ENCODE measurements at places on chromosomes 7 and 10.

DNA sequence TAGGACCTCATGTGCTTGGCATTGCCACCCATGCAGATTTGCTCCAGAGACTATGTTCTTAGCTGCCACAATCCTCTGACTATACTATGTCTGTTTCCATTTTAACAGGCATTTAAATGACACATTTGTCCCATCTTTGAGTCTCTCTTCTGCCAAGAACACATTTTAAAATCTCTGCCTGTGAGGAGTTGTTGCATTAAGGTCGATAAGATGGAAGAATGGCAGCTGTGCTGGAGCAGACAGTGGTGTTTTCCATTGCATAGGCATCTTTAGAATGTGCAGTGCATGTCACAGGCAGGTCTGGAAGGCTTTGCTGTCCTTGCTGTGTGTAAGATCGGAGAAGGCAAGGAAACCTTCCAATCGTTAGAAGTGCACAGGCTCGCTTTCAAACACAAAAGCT is 70.9 kb upstream of the CELF2 start:
- DNase-seq: no peak

GRCh38 chr7:143484119-143484518 is 6.4 kb downstream of the TAS2R41 start:
- DNase-seq: no peak

DNA sequence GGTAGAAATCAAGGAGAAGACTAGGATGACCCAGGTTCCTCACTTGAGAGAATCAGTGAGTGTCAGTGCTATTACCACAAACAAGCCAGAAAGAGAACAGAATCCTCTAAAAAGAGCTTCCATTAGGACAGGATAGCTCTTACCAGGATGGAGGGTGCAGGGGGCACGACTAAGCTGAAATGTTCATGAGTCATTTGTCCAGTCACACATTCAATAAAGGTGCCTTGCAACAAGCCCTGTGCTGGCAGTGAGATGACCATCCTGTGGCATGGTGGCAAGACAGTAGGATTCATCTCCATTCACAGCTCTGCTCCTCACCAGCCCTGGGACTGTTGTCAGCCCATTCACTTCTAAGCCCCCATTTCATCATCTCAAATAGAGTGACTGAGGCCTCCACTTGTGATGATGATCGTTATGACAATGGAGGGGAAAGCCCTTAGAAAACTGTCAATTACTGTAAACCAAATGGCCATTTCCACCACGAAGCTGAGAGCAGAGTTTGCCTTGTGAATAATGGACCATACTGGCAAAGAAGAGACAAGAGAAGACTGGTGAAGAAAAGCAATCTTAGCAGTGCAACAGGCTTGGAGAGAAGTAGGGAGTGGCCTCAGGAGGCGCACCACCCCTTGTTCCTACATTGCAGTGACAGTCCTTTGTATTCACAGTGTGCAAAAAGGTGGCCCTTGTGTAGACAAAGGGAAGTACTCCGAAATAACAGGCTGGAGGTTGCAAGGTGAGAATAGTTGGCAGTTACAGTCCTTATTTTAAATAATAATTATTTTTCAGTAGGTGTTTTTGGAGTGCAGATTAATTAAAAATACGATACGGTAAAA is 9.0 kb upstream of the WIPF3 start:
- no peak for DNase-seq

GRCh38 chr7:129790136-129790535 is 162.6 kb downstream of the UBE2H start:
- no peak for DNase-seq

GRCh38 chr10:42990721-42991441 is 86.0 kb upstream of the RET start:
- no peak for DNase-seq

DNA sequence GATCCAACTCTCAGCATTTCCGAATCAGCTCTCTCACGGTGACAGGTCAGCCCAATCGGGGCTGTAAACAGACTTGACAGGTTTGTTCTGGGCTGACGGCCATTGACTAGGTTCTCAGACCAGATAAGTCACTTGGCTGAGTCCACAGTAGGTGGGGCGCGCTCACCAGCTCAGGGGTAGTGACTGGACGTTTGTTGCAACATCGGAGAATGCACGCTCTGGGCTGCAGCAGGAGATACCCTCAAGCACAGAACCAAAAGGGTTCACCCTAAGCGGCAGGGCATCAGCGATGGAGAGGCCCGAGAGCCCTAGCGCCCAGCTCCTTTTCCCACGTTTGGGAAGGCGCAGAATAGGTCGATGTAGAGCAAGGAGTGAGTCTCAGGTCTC is 1.8 kb downstream of the KLLN start:
- DNase-seq: no peak

DNA sequence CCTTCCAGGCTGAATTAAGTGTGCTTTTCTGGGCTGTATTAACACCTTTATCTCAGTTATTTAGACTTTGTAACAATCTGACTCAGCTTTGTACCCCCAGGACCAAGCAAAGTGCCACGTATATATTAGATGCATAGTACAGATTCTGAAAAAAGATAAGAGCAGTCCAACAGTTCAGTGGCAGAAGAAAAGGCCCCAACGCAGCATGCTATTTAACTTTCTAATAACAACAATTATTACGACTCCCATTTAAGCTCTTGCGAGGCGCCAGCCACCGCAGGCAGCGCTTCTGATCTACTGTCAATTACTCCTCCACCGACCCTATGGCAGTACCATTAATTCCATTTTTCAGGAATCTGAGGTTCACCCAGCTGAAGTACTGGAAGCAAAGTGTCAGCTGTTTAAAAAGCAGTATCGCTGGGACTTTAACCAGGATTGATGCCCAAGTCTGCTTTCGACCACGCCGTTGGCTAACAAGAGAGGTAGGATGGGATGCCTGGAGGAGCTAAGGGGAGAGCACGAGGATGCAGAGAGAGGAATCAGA is 638 bp downstream of the LIPA start:
- peak; percentile 7 for DNase-seq

DNA sequence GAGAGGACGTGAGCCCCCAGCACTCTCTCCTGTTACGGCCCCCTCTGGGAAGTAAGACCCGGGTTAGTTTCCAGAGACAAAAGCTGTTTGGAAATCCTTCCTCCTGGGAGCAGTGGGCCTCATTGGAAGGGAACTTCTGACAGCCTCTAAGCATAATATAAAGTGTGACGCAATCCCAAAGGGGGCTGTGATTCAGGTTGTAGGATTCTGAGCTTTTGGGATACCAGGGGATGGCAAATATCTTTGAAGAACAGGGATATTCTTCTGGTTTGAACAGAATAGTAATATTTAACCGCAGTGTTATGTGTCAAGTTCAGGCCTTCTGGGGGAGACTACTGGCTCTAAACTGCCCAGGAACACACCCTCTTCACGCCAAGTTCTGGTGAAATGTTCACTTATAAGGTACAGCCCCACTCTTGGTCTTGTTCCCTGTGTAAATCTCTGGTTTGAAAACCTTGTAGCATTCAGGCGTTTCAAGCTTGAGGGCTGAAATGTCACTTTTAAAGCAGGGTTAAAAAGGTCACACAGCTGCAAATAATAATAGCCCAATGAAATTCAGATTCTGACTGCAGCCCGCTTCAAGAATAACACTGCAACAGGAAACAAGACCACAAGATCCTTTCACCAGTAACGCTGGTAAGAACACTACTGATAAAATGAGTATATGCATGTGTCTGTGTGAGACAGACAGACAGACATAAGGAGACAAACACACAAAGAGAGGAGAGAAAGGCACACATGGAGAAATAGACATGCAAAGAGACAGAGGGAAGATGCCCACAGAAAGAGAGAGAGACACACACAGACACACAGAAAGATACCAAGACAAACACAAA is 69.0 kb downstream of the CREB5 start:
- no peak for DNase-seq

All from CD4-positive, alpha-beta T cell treated with Interleukin-17A for 1 hour (primary cell).